ENCODE measurements at places on chromosomes 3 and 15.

GRCh38 chr15:41474436-41474835 is 19.2 kb upstream of the ITPKA start:
- H3K4me3 ChIP-seq: no peak overlapping the region
- H3K36me3 ChIP-seq: peaks cover 57% of the 10 kb centered on the region
- H3K4me1 ChIP-seq: no peaks in the 10 kb centered on the region

GRCh38 chr15:66927201-66928077 is 138.0 kb upstream of the SMAD3 start:
- no peak overlapping the region for H3K4me3 ChIP-seq
- peaks cover 16% of the 10 kb centered on the region for H3K27me3 ChIP-seq
- H3K36me3 ChIP-seq: no peaks in the 10 kb centered on the region
- peaks cover 10% of the 10 kb centered on the region for H3K4me1 ChIP-seq
- H3K27ac ChIP-seq: no peak overlapping the region

DNA sequence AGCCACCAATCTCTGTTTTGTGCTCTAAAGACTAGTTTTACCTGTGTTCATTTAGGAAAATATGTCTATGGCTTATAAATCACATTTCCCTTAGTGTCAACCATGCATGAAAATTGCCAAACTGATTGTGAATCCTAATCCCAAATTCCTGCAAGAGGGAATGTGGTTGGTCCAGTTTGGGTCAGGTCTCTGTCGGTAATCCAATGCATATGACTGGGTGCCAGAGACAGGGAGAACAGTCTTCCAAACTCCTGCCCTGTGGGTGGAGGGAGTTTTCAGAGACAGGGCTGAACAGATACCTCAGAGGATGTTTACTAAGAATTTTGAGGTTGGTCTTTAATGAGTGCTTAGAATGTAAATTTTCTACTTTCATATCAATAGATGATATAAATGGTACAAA is 300.5 kb upstream of the ARL6 start:
- H3K27ac ChIP-seq: no peak overlapping the region
- no peaks in the 10 kb centered on the region for H3K4me1 ChIP-seq
- H3K36me3 ChIP-seq: no peaks in the 10 kb centered on the region
- no peak overlapping the region for H3K4me3 ChIP-seq

DNA sequence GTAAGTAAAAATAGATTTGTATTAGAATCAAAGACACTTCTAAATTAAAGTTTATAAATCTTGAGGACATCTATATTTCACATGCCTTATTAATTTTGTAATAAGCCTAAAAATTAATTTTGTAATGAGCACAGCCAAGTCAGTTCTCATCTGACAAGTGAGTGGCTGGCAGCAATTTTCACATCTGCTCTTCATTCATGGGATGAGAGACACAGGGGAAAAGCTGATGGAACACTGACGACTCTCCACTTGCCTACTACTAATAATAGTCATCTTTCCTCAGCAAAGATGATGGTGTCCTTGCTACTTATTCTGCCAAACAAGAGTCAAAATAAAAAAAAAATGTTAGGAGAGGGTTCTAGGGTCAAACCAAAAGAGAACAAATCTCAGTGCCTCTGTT is 14.4 kb upstream of the CMSS1 start:
- H3K27me3 ChIP-seq: peaks cover 2% of the 10 kb centered on the region
- peaks cover 6% of the 10 kb centered on the region for H3K36me3 ChIP-seq
- no peak for DNase-seq
- H3K4me1 ChIP-seq: no peaks in the 10 kb centered on the region
- H3K4me3 ChIP-seq: no peak overlapping the region

- no peaks in the 10 kb centered on the region for H3K27me3 ChIP-seq
- H3K27ac ChIP-seq: no peak overlapping the region
- no peak overlapping the region for H3K4me3 ChIP-seq
- no peak for DNase-seq
Measured at GRCh38 chr3:196517919-196518318, 2.8 kb upstream of the SMCO1 start.

DNA sequence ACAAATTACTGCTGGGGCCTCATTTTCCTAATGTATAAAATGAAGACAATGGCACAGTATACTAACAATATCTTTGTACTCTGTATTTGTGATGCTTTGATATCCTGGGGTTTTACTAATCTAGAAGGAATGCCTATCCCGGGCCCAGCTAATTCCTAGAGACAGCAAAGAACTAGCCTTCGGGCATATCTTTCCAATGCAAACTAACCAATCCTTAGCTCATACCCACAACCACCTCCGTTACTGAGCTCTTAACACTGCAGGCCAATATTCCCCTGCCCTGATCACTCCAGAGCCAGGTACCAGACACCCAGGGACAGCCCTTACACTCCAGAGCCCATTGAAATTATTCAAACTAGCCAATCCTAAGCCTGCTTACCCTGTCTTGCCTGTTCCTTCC is 309.0 kb downstream of the ULK4 start:
- H3K36me3 ChIP-seq: no peaks in the 10 kb centered on the region
- no peak overlapping the region for H3K27ac ChIP-seq
- no peak overlapping the region for H3K4me3 ChIP-seq
- no peaks in the 10 kb centered on the region for H3K27me3 ChIP-seq
- DNase-seq: no peak
- no peaks in the 10 kb centered on the region for H3K4me1 ChIP-seq

DNA sequence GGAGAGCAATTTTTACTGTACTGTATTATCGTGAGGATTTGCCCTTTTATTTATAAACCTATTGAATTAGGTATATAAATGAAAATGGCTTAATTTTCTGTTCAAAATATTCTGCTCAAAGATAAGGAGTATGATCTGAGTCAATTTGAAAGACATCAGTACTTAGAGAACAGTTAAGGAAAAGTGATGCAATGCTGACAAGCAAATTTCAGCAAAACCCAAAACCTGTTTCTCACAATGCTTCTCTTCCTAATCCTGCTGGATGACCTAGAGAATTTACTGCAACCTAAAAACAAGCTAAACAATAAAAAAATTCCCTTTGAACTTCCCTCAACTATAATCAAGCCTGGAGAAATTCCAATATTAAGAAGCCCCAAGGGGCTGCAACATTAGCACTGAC is 82.7 kb downstream of the RFX7 start:
- H3K27me3 ChIP-seq: no peaks in the 10 kb centered on the region
- H3K27ac ChIP-seq: no peak overlapping the region
- no peak overlapping the region for H3K4me3 ChIP-seq
- H3K4me1 ChIP-seq: peaks cover 12% of the 10 kb centered on the region
- H3K36me3 ChIP-seq: peaks cover 11% of the 10 kb centered on the region

- H3K4me3 ChIP-seq: no peak overlapping the region
- no peaks in the 10 kb centered on the region for H3K27me3 ChIP-seq
- DNase-seq: no peak
- no peaks in the 10 kb centered on the region for H3K36me3 ChIP-seq
- H3K27ac ChIP-seq: no peak overlapping the region
- H3K4me1 ChIP-seq: no peaks in the 10 kb centered on the region
Measured at GRCh38 chr3:25119682-25120081, 308.4 kb upstream of the RARB start.

DNA sequence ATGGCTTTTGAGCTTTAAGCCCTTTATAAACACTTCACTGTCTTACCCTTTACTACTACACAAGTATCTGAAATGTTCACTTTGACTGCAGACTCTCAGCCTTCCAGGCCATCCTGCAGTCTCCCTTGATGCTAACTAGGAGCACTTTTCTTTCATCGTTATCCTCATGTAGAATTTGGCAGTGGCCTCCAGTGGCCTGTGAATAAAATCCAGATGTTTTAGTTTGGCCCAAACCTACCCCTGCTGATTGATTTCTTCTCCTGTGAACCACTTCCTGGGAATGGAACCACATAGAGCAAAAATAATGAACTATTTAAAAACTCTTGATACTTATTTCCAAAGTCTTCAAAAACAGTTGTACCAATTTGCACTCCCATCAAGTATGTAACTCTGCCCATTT is 271.9 kb downstream of the FEZF2 start:
- DNase-seq: no peak
- H3K4me1 ChIP-seq: no peaks in the 10 kb centered on the region
- no peak overlapping the region for H3K4me3 ChIP-seq

DNA sequence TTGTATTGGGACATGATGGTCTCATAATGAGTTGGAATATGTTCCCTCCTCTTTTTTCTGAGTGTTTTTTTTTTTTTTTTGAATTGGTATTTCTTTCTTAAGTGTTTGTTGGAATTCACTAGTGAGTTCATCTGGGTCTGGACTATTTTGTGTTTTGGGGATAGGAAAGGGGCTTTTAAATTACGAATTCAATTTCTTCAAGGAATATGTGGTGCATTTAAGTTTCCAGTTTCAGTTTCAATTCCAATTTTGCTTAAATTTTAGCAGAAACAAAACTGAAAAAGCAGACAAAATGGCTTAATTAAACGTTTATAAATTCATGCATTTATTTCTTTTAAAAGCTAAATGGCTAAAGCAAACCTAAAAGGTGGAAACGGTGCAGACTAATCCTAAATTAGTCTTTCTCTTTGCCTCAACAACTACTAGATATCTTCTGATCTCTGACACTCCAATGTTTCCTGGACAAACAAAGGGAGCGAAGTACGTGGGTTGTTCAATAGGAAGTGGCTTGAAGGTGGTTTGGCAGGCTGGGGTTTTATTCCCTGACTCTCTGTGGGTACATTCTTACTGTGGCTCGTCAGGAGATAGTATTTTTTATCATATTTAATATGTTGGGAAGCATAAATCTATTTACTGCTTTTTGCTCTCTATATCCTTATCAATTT is 50.0 kb upstream of the CORO2B start:
- H3K27ac ChIP-seq: peak overlapping the region; percentile 73
- peaks cover 41% of the 10 kb centered on the region for H3K4me1 ChIP-seq
- H3K4me3 ChIP-seq: peak overlapping the region; percentile 56

- DNase-seq: peak; percentile 18
- H3K4me3 ChIP-seq: no peak overlapping the region
- peaks cover 10% of the 10 kb centered on the region for H3K27me3 ChIP-seq
- H3K36me3 ChIP-seq: peaks cover 2% of the 10 kb centered on the region
Measured at GRCh38 chr15:68387381-68388143, 44.4 kb downstream of the ITGA11 start.

DNA sequence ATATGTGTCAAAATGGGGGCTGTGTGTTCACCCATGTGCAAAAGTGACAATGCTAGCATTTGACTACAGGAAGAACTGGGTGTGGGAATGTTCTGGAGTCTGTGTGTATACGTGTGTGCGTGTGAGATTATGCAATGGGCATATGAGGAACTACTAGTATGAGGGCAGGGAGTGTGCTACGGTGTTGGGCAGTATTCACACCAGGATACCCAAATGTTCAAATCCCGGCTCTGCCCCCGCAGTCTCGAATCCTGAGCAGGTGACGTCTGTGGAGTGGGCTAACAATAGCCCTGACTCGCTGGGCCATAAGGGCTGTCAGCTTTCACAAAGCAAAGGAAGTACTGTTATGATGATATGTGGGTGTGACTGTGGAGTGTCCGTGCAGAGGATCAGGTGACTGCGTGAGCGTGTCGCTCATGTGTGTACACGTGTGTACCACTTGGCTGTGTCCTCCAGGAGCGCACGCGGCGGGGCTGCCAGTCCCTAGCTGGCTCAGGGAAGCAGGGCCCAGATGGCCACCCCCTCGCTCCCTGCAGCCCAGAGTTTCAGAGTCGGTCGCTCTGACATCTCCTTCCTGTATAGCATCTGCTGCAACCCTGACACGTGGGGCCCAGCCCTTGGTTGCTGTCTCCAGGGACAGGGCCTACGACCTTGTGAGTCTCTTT is 27.2 kb downstream of the IQSEC1 start:
- H3K36me3 ChIP-seq: peaks cover 5% of the 10 kb centered on the region
- H3K4me3 ChIP-seq: no peak overlapping the region
- DNase-seq: no peak

DNA sequence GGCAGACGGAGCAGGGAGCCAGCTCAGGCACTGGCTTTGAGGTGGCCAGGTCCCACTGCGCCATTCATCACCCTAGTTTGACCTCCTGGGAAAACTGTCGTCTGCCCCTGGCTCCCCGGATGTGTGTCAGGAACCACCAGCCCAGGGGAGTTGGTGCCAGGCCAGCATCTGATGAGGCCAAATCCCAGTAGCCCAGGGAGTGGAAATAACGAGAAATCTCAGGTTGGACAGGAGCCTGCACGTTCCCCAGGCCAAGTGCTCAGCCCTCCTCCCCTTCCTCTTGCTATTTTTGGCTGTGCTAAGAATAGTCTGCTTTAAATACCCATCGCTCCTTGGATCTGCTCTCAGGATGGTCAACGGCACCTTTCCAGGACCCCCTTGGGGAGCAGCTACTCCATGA is 93.1 kb upstream of the RPL32 start:
- no peak for DNase-seq
- peaks cover 5% of the 10 kb centered on the region for H3K36me3 ChIP-seq

GRCh38 chr15:98174286-98174685 is 213.8 kb downstream of the ARRDC4 start:
- H3K36me3 ChIP-seq: no peaks in the 10 kb centered on the region
- H3K27ac ChIP-seq: no peak overlapping the region
- H3K4me1 ChIP-seq: no peaks in the 10 kb centered on the region
- DNase-seq: no peak
- H3K27me3 ChIP-seq: peaks cover 15% of the 10 kb centered on the region
- H3K4me3 ChIP-seq: no peak overlapping the region

DNA sequence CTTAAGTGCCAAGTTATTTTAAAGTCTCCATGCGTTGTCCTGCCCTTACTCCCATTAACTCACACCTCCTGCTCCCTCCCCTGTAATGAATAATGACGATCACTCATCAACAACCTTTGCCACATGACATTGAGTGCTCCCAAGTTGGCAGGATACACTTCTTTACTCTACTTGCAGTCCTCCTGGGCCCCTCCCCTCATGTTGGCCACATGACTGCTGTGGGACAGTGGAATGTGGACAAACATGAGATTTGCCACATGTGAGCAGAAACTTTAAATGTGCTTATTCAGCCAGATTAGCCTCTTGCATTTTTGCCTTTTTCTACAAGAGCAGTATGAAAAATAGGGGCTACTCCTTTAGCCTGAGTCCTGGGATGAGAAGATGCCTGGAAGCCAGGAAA is 167.9 kb downstream of the DCLK3 start:
- no peaks in the 10 kb centered on the region for H3K27me3 ChIP-seq
- DNase-seq: no peak
- no peaks in the 10 kb centered on the region for H3K4me1 ChIP-seq
- H3K4me3 ChIP-seq: no peak overlapping the region

DNA sequence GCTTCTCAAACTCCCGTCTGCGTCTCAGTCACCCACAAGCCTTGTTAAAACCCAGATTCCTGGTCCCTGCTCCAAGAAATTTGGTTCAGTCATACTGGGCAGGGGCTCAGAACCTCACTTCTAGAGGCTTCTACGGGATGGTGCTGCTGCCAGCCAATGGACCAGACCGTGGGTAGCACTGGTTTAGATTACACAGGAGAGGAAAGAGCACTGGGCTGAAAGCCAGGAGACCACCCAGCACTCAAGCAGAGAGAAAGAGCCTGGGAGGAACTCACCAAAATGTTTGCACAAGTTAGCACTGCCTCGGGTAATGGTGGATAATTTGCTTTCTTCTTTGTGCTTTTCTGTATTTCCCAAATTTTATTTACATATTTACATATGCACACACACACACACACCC is 46.9 kb upstream of the MUC13 start:
- no peak overlapping the region for H3K27ac ChIP-seq
- peaks cover 3% of the 10 kb centered on the region for H3K4me1 ChIP-seq

All from activated CD8-positive, alpha-beta T cell treated with anti-CD3 and anti-CD28 coated beads, Interleukin-2, amount 10 ng/mL, durations not matched to agents 7 days and 5 days (primary cell).